ENCODE measurements at places on chromosomes 6 and 20.

- no peak for DNase-seq
Observed at GRCh38 chr6:64288351-64288750, 652.7 kb downstream of the PHF3 start.

GRCh38 chr20:10022625-10023024, 12.2 kb upstream of the ANKEF1 start:
- DNase-seq = no peak

DNA sequence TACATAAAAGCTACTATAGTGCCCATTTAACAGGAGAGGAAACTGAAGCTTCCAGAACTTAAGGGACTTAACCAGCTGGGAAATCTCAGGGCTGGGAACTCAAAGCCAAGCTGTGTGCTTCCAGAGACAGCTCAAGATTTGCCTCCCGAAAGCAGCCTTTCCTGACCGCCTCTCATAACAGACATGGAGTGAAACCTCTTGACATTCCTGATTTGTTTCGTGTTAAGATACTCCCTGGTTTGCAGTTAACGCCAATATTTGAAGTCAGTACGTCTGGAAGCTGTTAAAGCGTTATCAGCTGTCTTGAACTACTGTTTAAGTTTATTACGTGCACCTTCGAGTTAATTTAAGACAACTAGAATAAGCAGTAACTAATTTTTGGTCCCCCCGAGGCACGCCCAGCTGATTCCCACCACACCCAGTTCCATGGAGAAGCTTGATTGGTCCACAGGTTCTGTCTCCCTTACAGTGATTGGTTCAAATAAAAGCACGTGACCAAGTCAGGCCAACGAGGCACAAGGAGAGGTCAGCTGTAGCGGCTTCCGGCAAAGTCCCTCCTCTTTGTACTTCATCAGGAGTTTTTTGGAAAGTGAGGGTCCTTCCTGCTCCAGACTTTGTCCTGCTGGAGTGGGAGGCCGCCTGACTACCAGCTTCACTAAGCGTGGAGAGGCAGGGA, 8.9 kb upstream of the TCP11 start:
- DNase-seq = no peak

- DNase-seq = no peak
Observed at GRCh38 chr20:60403105-60403741, 445.0 kb downstream of the CDH26 start.

DNA sequence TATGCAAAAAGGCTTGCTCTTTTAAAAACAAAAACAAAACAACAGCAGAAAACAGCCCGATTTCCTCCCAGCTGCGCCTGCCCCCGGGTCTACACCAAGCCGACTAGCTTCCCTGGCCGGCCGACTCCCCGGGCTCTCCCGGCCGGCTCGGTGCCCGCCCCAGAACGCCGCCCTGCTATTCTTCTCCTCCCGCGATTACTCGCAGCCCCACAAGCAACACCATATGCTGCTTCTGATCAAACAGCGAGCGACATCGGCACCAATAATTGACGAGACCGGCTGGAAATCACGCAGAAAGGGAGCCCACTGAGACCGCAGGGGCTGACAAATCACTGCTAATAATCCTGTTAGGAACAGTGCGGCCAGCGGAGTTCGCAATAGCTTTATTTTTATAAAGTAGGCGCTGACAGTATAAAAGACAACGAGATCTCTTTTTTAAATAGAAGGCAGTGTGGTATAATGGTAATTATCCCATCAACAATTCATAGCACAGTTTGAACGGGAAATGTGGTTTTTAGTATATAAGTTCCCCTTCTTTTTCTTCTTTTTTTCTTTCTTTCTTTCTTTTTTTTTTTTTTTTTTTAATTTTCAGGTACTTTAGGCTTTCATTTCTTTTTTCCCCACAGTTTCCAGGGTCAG, 3.3 kb downstream of the SIM1 start:
- no peak for DNase-seq

- no peak for DNase-seq
Observed at GRCh38 chr6:158768436-158768835, 50.7 kb downstream of the EZR start.

- no peak for DNase-seq
Observed at GRCh38 chr20:49811825-49812506, 662 bp upstream of the SLC9A8 start.

DNA sequence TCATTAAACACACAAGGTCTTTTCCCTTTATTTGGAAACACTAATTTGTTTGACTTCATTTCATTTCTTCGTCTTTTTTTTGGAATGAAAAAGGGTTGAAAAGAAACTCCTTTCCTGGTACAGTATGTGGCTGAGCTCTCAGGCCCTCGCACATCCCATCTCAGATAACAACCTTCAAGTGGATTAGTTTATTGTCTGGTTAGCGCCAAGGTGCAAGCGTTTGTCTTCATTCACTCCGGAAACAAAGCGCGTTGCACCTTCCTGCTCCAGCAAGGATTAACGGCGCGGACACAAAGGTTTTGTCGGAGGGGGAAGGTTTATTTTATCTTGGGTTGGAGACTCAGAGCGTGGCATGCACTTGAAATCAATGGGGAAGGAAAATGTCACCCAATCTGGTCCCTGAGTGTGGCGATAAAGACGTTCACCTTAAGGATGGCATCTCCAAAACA, 5.3 kb upstream of the NKX2-2 start:
- no peak for DNase-seq

- DNase-seq = no peak
Observed at GRCh38 chr20:53444401-53445149, 149.1 kb downstream of the ZNF217 start.

DNA sequence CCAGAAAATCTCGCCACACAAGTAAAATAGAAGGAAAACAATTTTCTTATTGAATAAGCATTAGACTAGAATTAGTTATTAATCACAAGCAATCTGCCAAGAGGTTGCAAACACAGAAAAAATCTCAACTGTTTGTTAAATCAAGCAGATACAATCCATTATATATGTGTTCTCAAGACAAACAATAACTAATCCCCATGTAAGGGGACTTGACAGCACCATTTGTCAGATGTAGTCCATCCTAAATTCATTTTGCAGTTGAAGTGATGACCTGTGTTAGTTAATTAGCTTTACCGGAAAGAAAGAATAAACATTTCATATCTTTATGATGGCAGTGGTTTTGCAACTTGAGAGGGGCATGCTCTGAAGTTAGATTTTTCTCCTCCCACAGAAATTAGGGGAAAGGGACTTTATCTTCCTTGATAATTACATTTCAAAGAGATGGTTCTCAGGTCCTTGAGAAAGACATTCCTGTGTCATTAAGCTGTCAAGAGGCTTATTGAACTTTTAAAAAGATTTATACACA, 1588.0 kb downstream of the GRIK2 start:
- DNase-seq = no peak

GRCh38 chr6:759729-760128, 66.8 kb upstream of the EXOC2 start:
- no peak for DNase-seq

GRCh38 chr6:88972504-88973423, 9.3 kb upstream of the RNGTT start:
- DNase-seq = no peak

Measured in activated gamma-delta T cell treated with anti-CD3 and anti-CD28 coated beads, Interleukin-2, amount 50 U/mL, for 16 hours (primary cell).